ENCODE measurements at places on chromosomes 1 and 21. TPM values are rescaled to one million over a fixed set of nuclear protein-coding genes. Genes with fewer than 3 reads are reported as not detected.

Gene ELOA
- total RNA-seq, result 35.0 TPM

Gene MYOC
- total RNA-seq, result 2.4 TPM

Gene CPLANE2
- 20.6 TPM for total RNA-seq

Gene CLCA2
- total RNA-seq, result not detected

All from mucosa of gallbladder (tissue), 1 donor.